ENCODE measurements at places on chromosomes 1 and 21.

GRCh38 chr1:36971852-36972618 is 62.3 kb downstream of the GRIK3 start:
- no peak for DNase-seq

DNA sequence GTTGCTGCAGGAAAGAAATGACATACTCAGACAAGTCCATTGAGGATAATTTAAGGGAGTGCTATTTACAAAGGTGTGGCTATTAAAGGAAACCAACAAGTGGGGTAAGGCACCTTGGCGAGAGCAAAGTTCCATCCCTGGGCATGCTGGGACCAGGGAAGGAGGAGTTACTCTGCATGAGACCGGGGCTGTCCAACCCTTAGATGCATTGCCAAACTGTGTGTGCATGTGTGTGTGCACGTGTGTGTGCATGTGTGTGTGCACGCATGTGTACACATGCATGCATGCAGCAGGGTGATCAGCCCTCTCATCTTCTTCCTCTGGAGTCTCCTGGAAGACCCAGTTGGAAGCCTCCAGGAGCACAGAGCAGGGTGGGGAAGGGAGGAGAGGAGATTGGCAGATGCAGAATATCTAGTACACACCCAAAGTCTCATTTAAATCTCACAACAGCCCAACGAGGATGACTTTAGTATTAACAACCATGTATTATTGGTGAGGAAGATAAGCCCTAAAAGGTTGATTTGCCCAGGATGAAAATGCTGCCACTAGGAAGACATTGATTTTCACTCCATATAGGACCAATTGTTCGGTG is 72.2 kb upstream of the CD34 start:
- no peak for DNase-seq

DNA sequence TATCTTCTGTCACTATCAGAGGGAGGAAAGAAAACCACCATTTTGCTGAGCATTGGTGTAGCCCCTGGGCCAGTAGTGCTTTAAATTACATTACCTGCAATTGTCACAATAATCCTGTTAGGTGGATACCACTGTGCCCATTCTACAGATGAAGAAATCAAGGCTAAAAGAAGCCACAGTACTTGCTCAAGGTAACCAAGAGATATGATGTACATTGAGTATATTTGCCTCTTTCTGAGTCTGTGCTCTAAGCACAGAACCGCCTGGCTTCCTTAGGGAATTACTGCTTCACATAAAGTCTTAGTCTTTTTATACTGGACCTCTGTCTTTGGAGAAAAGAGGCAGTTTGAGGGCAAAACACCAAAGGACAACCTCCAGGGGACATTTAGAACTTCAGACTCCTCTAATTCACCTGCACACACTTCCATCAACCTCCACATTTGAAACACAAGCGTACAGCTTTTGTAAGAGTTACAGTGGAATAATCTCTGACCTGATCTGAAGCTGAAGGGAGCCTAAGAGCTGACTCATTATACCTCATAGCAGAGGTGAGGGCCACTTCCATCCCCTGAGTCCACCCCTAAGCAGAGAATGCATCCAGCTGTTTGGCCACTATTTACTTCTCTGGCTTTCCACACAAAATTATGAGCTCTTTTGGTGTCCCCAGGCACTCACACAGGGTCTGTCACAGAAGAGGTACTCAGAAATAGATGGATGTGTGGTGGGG is 61.8 kb downstream of the PLPP3 start:
- DNase-seq, result no peak

- no peak for DNase-seq
Observed at GRCh38 chr1:219177363-219177762, 3.7 kb downstream of the LYPLAL1 start.

GRCh38 chr21:29347274-29347681 is 48.6 kb downstream of the BACH1 start:
- DNase-seq, result no peak

- no peak for DNase-seq
Observed at GRCh38 chr1:161827786-161828185, 61.7 kb downstream of the ATF6 start.

DNA sequence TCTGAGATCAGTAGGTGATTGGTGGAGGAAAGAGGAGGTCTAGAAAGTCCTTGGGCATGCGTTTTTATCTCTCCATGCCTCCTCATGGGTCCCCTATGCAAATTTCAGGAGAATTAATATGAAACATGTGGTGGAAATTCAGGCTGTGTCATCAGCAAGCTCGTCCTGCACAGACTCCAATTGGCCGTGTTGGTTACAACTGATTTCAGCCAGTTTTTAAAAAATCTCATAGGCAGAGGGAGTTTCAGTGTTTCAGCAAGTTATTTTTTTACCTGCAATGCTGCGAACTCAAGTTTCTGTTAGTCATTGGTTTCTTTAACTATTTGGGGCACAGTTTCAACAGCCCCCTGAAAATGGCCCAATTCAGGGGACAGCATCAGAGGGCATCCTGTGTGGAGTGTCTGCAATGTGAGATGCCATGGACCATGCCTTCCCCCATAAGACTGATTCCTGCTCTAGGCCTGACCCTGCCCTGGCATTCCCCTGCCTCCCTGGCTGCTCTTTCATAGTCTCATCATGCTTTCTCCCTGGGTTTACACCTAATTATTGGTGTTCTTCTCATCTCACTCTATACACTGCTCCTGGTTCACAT is 59.9 kb downstream of the C1orf198 start:
- no peak for DNase-seq

DNA sequence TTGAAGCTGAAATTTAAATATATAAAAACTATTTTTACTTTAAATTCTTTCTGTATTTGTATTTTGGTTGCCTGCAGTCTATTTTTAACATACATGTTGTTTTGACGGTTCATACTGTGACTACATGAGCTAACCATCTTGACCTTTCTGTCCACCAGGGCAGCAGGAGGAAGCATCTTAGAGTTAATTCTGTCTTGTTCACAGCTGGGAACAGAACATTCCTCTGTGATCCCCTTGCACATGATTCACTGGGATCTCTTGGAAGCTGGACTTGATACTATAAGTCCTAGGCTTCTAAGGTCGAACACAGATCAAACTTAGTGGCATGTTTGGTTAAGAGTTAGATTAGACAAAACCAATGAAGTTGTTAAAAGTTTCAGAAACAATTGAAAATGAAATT is 99.7 kb downstream of the NFIA start:
- DNase-seq, result no peak

- DNase-seq, result peak; percentile 81
Observed at GRCh38 chr21:32392880-32393676, at the start of gene URB1. TSS of gene URB1 (minus strand) at chr21:32393012. CDS start at chr21:32392910, 102 bp downstream.

- peak; percentile 31 for DNase-seq
Observed at GRCh38 chr1:24724345-24725208, 20.7 kb upstream of the CLIC4 start.

DNA sequence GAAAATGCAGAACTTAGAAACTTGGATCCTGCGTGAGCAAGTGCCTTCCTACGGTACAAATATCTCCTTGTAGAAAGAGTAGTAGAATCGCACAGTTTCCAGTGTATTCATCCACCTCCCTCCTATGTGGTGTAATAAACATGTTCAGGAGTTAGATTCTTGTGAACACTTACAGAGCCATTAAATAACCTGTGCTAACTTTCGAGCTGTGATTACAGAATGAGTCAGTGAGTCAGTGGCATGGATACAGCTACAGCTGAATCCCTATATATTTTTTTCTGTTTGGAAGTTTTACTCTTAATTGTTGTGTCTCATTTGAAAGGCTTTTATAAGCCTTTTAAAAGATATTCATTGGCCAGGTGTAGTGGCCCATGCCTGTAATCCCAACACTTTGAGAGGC is 148.7 kb downstream of the EDEM3 start:
- no peak for DNase-seq

DNA sequence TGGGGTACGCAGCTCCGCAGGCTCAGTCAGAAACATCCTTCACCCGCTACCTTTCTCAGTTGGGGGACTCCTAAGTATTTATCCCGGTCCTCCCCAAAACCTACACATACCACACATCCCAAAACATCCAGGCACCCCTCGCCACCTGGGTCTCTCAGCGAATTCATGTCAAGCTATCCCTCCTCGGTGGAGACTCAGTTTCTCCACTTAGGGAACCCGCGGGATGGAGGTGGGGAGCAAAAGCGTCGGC is 1.3 kb upstream of the ZBTB7B start:
- no peak for DNase-seq

GRCh38 chr1:178119628-178120027 is 25.7 kb downstream of the RASAL2 start:
- DNase-seq, result no peak

GRCh38 chr1:19074361-19074901 is 118.0 kb upstream of the IFFO2 start:
- no peak for DNase-seq

- no peak for DNase-seq
Observed at GRCh38 chr1:155010211-155010918, 7.8 kb downstream of the ZBTB7B start.

DNA sequence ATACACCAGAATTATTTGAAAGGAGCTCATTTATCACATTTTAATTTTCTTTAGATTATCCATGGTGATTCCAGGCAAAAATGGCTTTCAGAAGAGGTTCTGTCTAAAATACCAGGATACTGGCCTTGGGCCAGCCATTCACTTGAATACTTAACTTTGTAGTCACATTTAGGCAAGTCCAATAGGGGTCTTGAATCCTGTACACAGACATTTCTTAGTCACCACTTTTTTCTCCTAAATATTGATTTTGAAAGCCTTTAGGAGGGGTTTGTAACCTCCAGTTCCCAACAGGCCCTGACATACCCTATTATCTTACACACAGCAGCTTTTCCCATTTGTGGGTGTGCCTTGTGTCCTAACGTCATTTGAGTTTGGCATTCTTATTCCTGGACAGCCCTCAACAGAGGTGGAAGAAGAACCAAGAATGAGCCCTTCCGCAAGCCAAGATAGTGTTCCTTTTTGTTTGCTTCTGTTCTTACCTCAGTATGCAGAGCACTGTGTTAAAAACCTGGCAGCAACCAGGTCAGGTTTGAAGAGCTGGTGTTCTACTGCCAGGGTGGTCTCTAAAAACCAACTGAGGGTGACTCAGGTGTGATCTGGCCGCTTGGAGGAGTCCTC is 19.5 kb downstream of the MAP3K7CL start:
- DNase-seq, result no peak

GRCh38 chr1:100302739-100303138 is 36.7 kb downstream of the RTCA start:
- no peak for DNase-seq

DNA sequence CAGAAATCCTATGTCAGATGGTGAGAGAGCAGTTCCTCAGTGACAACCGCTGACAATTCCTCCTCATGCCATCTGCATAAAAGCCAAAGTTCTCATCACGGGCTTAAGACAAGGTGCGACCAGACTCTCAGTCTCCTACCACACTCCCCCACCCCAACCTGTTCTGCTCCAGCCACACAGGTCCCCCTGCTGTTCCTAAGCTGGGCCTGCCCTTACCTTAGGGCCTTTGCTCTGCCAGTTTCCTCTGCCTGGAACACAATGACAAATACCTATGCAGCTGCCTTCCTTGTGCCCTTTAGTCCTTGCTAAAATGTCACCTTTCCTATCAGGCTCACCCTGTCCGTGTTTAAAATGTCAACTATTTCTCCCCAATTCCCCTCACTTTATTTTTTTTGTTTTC is 382.2 kb downstream of the NTNG1 start:
- DNase-seq, result no peak

DNA sequence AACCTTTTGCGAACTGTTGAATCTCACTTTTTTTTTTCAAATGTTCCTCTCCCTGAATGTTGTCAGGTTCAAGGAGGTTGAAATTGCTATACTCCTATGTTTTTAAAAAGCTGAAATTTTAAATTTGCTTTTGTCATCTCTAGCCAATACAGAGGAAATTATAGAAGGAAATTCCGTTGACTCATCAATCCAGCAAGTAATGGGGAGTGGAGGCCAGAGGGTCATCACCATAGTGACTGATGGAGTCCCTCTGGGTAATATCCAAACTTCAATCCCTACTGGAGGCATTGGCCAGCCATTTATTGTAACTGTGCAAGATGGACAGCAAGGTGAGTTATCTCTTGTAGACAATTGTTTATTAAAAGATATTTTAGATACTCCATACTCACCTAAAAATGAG is 36.3 kb downstream of the GABPB2 start:
- DNase-seq, result no peak

GRCh38 chr1:230097370-230097769 is 30.3 kb downstream of the GALNT2 start:
- DNase-seq, result no peak

GRCh38 chr1:160410406-160411005 is 10.1 kb downstream of the VANGL2 start:
- DNase-seq, result peak; percentile 46

DNA sequence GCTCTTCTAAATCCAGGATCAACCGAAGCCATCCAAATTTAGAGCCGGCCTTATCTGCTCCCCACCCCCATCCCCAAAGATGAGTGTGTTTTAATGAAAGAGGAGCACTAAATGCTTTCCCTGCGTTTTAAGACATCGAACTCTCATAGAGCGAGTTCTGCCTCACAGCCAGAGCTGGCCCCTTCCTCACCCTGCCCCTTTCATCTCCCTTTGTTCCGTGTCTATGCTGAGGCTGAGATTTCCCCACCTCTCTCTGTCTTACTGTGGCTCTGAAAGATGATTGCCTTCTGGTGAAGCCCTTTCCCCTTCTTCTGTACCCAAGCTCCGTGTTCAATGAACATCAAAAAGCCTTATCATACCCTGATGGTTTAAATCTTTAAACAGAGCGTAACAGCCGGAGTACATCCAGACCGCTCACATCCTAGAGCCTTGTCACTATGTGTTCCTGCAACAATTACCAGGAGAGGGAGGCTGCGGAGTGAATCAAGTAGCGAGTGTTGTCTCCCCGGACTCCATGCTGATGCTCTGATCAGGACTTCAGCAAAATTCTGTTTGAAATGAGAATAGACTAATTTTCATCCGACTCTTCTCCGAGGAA is 110.1 kb downstream of the ZNF326 start:
- DNase-seq, result no peak

DNA sequence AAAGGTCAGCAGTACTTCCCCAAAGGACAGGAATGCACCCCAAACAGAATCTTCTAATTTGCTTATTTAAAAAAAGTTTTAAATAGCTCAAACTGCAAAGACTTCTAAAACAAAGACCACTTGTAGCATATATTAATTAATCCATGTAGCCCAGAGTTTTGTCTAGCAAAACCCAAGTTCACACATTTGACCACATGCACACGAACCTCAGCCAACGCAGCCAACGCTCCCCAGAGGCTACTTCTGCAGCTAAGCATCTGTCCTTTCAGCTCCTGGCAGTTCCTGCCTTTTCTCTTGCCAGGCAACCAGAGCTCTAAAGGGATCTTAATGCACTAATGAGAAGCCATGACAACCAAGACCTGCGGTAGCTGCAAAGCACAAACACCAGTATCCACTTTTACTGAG is 89.6 kb downstream of the RERE start:
- no peak for DNase-seq

DNA sequence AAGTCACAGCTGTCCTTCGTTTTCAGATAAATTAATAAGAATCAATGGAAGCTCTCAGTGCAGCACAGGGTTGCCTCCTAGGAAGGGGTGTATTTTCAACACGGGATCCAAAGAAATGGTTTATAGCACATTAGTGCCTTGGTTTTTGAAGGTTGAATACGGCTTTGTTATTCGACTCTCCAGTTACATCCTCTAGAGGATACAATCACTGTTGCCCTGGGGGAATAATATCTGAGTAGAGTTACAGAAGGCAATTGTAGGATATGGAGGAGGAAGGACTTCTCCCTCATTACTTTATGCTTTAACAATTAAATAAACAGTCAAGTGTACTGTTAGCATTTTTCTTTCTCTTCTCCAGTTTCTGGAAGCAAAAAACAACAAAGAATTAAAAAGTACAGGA is 14.3 kb upstream of the ZNF326 start:
- DNase-seq, result no peak

- DNase-seq, result no peak
Observed at GRCh38 chr1:225533238-225533637, 105.4 kb upstream of the LBR start.
